Suppressor macrophage treated with lipopolysaccharide for 1 hour (primary cell): ENCODE measurements at places on chromosomes 11 and 22.
A peak's percentile ranks its signal among the peaks of the same experiment; 100 is the strongest.

- peak; percentile 64 for DNase-seq
These were observed 23.1 kb upstream of the ANO5 start for GRCh38 chr11:22169833-22170232.

GRCh38 chr11:31699066-31699465 is 112.1 kb downstream of the PAX6 start:
- no peak for DNase-seq

GRCh38 chr11:11733246-11733747 is 108.5 kb upstream of the USP47 start:
- no peak for DNase-seq

DNA sequence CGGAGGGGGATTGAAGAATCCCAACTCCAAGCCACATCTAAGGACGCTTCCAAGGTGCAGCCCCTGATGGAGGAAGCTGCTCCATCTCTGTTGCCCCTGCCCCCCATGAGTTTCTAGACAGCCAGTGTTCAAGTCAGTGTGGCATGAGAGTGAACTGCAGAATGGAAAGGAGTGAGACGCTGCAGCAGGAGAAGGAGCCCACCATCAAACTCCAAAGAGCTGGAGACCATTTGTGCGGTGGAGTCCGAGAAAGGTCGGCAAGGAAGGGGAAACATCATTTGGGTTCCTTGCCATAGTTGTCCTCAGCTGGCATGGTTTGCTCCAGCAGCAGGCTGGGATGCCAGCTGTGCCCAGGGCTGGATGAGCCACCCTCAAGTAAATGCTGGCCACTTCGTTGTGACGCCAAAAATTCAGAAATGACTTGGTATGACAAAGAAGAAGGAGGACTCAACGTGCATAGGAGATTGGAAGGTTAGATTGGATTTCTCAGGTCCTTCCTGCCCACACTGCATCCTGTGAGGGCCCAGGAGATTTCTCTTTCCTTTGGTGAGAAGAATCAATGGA is 16.4 kb downstream of the APOL2 start:
- no peak for DNase-seq

DNA sequence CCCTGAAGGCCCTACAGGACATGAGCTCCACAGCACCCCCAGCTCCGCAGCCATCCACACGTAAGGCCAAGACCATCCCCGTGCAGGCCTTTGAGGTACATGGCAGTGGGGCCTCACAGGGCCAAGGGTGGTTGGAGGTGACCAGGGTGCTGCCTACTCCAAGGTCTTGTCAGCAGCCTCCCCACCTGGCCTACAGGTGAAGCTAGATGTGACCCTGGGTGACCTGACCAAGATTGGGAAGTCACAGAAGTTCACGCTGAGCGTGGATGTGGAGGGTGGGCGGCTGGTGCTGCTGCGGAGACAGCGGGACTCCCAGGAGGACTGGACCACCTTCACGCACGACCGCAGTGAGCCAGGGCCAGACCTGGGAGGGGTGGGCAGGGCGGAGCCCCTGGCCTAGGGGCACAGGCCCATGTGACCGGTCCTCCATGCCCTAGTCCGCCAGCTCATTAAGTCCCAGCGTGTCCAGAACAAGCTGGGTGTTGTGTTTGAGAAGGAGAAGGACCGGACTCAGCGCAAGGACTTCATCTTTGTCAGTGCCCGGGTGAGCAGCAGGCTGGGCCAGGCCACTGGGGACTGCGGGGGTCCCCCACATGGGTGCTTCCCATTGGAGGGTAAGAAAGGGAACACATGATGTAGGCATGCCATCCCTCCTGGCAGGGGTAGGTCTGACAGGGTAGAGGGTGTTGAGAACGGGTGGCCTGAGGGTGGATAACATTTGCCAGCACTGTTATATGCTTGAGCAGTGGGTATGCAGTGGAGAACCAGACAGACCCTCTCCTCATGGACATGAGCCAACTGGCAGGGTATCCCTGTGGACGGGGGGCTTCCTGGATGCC is 5.6 kb downstream of the INPPL1 start:
- DNase-seq = no peak

DNA sequence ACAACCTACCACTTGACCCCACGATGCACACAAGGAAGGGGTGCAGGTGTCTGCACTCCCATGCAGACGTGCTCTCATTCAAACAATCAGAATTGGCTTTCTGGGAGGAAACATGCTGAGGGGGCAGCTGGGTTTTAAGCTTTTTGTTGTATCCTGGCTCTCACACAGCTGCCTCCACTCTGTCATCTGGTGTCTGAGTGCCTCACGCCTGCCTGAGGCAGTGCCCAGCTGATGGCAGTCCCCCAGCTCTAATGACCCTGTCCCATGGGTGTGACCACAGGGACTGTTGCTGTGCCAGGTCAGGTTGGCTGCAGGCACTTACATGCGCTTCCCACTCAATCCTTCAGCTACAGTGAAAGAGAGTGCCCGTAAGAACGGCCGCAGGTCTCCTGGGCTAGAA is 53.7 kb downstream of the ARFGAP3 start:
- no peak for DNase-seq

DNA sequence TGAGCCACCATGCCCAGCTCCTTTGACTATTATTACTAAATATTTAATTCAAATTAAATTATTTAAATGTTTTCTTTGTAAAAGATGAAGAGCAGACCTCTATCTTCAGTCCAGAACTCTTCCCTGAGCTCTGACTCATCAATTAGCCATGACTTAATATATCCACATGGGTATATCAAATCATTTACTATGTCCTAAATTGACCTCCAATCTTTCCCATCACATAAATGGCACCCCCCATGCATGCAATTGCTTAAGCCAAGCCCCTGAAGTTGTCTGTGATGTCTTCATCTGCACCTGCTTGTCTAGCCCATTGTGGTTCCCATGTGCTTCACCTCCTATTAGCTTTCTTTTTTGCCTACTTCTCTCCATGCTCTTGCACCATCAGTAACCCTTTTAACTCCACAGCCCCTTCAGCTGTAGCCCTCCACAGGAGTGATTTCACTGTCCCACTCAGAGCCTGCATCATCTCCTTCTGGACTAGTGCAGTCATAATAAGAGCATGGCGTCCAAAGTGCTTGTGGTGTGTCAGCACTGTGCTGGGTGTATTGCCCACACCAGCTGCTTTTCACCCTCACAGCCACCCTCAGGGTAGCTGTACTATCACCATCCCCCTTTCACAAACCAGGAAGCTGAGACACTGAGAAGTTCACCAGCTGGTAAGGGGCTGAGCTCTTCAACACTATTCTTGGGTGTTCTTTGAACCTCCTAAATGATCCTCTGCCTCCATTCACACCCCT is 11.8 kb upstream of the THY1 start:
- no peak for DNase-seq

GRCh38 chr11:36467916-36468315 is 42.2 kb downstream of the TRAF6 start:
- no peak for DNase-seq

DNA sequence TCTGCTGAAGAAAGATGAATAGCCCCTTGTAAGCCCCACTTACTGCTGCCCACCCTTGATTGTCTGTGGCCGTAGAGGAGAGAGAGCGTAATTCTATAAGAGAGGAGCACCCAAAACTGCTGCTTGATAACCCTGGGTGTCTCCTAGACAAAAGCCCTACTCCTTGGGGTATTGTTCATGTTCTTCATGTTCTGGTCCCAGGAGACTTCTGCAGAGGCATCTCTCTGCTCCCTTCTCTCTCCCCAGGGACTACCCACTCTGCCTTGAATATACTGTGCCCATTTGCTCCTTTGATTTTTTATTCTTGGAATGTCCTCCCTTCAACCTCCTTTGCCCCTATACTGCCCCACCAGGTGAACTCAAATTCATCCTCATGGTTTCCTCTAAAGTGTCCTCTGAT is 417.8 kb upstream of the CADM1 start:
- DNase-seq = no peak

DNA sequence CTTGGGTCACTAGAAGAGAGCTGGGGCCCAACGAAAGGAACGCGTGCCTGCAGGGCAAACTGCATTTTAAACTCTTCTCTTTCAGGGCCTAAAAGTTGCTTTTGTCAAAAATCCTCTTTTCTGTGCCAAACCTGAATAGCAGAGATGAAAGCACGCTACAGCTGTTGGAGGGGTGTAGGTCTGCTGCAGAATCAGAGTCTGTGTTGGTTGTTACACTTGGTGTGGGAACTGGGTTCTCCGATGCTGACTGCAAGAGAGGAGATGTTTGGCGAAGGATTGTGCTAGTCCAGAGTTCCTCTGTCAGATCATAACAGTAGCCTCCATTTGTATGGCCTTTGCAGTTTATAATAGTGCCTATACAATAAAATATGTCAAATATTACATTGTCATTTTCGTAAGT is 41.8 kb downstream of the BARX2 start:
- DNase-seq = no peak

DNA sequence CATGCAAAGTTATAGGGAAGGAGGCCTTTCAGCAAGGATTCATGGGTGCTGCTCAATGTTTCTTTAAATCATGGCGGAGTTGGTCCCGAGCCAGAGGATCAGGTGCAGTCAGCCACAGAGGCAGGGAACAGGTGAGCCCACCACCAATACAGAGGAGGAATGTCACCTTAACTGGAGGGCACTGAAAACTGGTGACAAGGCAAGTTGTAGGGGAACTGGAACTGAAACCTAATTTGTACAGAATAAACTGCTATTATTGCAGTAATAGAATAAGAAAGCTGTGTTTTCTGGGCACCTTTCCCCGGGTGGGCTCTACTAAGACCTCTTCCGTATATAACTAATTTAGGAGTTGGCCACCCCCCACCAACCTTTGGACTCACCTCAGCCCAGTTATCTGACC is 296.0 kb upstream of the NARS2 start:
- no peak for DNase-seq

GRCh38 chr11:74354036-74354435 is 42.6 kb upstream of the P4HA3 start:
- no peak for DNase-seq

GRCh38 chr11:7672960-7673723 is at the start of gene CYB5R2:
TSS of gene CYB5R2 (minus strand) at chr11:7673500. CDS start at chr11:7672825, 675 bp downstream.
- peak; percentile 64 for DNase-seq
